Left colon (tissue), 2 donors: ENCODE measurements at places on chromosomes 2 and 18. TPM values are rescaled to one million over a fixed set of nuclear protein-coding genes. Genes with fewer than 3 reads are reported as not detected.

IL36B gene
- not detected for total RNA-seq

REG3G gene
- not detected for total RNA-seq

ECEL1 gene
- not detected for total RNA-seq

SAG gene
- total RNA-seq: not detected

PELI1 gene
- 49.2 TPM for total RNA-seq

MRPL19 gene
- 51.2 TPM for total RNA-seq

GIGYF2 gene
- 55.4 TPM for total RNA-seq

ADD2 gene
- total RNA-seq: 0.21 TPM

SLC9A4 gene
- 0.09 TPM for total RNA-seq

MAP3K20 gene
- total RNA-seq: 6.7 TPM
